ENCODE measurements at places on chromosomes 7 and 10.

- no peak for DNase-seq
Measured at GRCh38 chr10:1488970-1489548, 248.3 kb downstream of the ADARB2 start.

DNA sequence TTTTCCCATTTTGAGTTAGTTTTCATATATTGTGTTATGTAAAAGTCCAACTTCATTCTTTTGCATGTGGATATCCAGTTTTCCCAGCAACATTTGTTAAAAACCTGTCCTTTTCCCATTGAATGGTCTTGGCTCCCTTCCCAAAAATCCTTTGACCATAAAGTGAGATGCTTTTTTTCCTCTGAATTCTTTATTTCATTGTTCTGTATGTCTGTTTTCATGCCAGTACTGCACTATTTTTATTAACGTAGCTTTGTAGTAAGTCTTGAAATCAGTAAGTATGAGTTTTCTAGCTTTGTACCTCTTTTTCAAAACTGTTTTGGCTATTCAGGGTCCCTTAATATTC, 20.0 kb downstream of the C1GALT1 start:
- DNase-seq = no peak

GRCh38 chr10:44947371-44948152, 12.0 kb upstream of the RASSF4 start:
- DNase-seq = no peak

DNA sequence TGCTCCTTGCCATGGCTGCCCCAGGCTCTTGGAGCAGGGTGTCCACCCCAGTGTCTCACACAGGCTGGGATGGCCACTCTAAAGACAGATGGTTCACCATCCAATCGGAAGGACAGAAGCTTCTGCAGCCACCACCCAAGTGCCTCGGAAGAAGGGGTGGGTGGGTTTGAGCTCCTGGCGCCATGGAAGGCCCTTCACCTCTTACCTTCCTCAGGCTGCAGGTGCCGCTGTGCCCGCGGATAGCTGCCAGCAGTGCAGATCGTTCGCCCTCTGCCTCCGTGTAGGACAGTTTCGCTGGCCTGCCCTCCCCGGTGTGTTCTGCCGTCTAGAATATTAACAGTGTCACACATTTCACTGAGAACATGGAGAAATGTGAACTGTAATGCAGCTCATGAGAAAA, 243.6 kb upstream of the GRB10 start:
- DNase-seq = no peak

- no peak for DNase-seq
Measured at GRCh38 chr7:138864667-138865066, 66.7 kb upstream of the ATP6V0A4 start.

GRCh38 chr10:104321725-104322415, 16.4 kb downstream of the ITPRIP start:
- no peak for DNase-seq

DNA sequence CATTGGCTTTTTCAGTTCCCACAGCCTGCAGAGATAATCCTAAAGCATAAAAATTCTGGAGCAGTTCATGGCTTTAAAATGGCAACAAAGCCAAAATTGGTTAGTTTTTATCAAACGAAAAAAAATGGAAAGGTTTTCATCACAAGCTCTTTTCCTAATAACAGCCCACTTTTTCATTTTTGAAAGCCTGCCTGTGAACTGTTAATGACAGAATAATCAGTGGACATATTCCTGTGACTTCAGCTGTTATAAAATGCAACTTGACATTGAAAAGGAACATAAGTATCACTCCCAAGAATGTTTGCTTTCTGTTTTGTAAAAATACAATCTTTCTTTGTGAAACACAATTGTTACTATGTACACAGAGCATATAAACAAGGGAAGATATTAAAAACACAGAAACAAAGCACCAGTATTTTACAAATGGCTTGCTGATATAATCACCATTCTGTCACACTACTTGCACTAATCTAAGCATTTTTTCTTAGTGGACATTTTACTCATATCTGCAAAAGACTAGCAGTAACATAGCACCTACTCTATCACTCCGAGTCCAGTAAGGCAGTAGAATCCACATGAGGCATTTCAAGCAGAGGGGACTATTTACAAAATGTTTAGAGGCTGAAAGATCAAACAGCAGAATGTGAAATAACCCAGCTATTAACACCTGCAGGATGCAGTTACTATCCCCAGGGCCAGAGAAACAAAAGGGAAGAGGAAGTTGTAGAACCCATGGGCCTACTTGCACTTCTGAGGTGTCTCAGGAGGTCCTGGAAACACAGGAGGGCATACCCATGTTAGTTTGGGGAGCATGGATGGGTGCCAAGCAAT, 26.4 kb downstream of the MACC1 start:
- no peak for DNase-seq

DNA sequence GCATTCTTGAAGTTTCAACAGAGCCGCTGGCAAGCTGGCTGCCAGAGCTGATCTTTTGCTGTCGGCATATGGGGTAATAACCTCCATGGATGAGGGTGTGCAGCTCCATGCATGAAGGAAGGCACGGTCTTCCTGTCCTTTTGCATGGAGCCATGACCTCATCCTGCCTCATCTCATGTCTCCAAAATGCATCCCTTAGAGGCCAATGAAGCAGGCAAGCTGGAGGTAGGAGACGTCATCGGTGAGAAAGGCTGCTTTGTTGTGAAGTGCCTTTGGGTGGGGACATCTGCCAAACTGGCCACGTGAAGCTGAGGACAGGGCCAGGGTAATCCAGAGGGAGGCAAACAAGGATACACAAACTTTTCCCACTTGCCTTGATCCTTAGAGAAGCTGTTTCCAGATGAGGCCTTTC, 161.5 kb upstream of the TBX20 start:
- DNase-seq = no peak

- DNase-seq = no peak
Measured at GRCh38 chr7:99098286-99098823, 45.6 kb downstream of the SMURF1 start.

DNA sequence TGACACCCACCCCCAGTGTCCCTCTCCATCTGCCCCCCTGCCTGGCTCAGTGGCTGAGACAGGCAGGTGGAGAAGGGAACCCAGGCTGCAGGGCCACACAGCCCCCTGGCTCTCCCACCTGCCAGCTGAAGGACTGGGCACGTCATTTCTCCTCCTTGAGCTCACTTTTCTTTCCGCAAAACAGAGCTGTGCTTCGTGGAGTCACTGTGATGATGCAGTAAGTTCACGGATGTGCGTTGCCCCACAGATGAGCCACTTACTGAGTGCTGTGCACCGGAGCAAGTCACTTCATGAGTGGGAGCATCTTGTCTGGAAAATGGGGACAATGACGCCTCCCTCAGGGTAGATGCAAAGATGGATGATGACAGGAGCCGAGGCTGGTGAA, 2.7 kb downstream of the OPN4 start:
- no peak for DNase-seq

DNA sequence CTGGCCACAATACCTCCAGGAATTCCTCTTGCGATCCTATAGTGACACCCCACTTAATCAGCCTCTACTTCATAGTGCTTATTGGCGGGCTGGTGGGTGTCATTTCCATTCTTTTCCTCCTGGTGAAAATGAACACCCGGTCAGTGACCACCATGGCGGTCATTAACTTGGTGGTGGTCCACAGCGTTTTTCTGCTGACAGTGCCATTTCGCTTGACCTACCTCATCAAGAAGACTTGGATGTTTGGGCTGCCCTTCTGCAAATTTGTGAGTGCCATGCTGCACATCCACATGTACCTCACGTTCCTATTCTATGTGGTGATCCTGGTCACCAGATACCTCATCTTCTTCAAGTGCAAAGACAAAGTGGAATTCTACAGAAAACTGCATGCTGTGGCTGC, 56.8 kb downstream of the GPR141 start:
- no peak for DNase-seq

GRCh38 chr7:65477326-65477725, 103.7 kb downstream of the ZNF92 start:
- DNase-seq = no peak

- no peak for DNase-seq
Measured at GRCh38 chr10:17256627-17257026, 28.6 kb downstream of the VIM start.

- peak; percentile 6 for DNase-seq
Measured at GRCh38 chr10:17805921-17806577, 3.1 kb upstream of the MRC1 start.

DNA sequence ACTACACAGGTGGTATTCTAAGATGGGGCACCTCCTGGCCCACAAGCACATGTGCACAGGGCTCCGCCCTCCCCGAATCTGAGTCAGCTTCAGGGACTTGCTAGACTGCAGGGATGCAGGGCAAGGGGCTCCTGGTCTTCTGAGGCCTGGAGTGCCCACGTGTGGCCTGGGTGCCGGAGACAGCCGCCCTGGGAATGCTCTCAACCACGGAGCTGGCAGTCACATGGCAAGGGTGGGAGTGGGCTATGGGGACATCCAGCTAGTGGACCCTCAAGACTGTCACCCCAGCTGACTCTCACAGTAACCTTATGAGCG, 42.7 kb downstream of the CFAP46 start:
- no peak for DNase-seq

GRCh38 chr7:71716690-71717089, 584.7 kb downstream of the GALNT17 start:
- DNase-seq = no peak

DNA sequence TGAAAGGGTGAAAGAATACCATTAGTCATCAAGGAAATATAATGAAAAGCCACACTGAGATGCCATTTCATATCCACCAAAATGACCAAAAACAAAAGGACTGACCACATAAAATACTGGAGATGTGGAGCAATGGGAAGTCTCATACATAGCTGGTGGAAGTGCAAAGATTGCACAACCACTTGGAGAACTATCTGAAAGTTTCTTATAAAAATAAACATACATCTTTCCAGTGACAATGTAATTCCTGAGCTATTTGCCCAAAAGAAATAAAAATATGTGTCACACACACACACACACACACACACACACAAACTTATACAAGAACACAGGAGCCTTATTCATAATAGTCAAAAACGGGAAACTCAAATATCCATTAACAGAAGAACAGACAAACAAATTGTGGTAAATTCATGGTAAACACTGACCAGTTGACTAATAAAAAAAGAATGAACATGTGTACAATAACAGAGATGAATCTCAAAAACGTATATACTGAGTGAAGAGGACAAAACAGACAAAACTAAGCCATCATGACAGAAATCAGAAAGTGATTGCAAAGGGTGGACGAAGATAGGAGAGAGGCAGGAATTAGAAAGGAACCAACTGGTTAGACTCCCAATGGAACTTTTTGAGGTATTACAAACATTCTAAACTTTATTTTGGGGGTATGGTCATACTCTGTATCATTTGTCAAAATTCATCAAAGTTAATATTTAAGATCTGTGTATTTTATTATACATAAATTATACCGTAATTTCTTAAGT, 21.5 kb downstream of the WASL start:
- DNase-seq = no peak

GRCh38 chr10:121449482-121449924, 148.7 kb downstream of the FGFR2 start:
- DNase-seq = no peak

DNA sequence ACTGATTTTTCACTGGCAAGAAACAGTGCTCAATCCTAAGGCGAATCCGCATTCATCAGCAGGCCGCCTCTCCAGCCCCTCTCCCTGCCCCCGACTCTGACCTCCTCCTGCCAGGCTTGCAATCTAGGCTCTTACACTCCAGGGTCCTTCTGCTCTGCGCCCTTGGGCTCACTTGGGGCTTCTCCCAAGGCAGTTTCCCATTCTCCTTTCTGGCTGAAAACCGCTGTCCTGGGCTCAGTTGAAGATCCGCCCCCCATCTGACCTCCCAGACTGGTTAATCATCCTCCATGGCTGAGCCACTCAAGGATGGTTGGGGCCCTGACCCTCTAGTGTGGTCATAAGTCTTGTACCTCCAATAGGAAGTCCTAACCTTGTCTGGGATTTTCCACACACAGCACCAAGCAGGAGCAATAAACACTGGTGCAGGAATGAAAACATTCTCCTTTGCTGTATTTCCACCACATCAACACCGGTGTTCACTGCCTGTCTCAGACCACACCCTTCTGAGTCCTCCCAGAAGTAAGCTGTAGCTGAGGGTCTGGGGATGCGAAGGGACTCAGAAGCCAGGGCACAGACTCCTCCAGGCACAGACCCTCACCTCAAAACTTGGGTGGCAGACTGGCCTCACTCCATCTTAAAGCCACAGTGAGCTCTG, 42.4 kb downstream of the TNS3 start:
- no peak for DNase-seq

GRCh38 chr7:105756367-105756766, 120.0 kb downstream of the ATXN7L1 start:
- no peak for DNase-seq

DNA sequence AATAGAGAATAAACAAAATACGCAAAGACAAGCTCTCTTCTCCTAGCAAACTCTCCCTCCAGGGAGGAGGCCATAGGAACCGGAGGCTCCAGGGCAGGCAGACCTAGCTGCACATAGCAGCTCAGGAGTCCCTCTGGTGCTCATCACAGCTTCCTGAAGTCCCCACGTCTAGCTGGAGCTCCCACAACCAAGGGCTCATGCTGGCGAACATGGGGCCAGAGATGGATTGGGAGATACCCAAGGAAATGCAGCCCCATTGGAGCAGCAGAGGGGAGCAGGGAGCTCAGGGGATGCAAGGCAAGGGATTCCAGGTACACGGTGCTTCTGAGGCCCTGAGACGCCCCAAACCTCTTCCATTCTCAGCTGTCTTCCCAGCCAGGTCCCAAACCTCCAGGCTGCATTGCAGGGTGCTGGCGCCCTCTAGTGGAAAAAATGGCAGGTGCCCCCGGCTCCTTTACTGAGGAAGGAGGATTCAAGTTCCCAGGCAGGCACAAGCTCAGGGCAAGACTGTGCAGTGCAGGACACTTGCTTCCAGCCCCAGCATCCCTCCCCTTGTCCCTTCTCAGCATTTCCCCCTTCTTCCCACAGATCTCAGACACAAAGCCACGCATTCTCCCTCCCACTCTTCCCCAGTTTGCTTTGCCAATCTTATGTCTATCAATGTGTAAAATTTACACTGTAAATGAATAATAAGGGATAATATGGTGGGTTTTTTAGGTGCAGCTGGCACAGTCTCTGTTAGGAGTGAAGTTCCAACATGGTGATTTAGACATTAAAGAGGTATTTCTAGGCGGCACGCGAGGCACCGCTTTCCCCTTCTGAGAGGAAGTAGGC, 46.2 kb downstream of the GPAM start:
- peak; percentile 35 for DNase-seq

- no peak for DNase-seq
Measured at GRCh38 chr10:126618466-126618865, 52.0 kb downstream of the C10orf90 start.

Data from stimulated activated CD4-positive, alpha-beta T cell treated with anti-CD3 and anti-CD28 coated beads, Interleukin-15, amount 100 ng/mL, for 48 hours (primary cell).